ENCODE measurements at places on chromosomes 7 and 10.

DNA sequence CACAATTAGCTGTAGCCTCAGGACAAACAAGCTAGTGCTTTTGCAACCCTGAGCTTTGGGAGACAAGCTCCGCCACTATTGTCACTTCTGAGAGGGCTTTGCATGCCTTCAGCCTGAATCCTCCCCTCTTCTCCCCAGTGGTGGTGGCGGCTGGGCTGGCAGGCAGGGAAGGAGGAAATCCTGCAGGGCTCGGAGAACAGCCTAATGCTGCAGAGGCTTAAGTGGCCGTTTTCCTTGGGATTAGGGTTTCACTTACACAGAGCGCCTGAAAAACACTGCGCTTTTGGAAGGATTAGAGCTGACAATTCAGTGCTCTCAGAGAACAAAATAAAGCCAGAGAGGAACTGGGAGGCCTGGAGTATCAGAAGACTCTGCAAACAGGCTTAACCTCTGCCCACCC, 71.3 kb downstream of the PAX2 start:
- DNase-seq = no peak

DNA sequence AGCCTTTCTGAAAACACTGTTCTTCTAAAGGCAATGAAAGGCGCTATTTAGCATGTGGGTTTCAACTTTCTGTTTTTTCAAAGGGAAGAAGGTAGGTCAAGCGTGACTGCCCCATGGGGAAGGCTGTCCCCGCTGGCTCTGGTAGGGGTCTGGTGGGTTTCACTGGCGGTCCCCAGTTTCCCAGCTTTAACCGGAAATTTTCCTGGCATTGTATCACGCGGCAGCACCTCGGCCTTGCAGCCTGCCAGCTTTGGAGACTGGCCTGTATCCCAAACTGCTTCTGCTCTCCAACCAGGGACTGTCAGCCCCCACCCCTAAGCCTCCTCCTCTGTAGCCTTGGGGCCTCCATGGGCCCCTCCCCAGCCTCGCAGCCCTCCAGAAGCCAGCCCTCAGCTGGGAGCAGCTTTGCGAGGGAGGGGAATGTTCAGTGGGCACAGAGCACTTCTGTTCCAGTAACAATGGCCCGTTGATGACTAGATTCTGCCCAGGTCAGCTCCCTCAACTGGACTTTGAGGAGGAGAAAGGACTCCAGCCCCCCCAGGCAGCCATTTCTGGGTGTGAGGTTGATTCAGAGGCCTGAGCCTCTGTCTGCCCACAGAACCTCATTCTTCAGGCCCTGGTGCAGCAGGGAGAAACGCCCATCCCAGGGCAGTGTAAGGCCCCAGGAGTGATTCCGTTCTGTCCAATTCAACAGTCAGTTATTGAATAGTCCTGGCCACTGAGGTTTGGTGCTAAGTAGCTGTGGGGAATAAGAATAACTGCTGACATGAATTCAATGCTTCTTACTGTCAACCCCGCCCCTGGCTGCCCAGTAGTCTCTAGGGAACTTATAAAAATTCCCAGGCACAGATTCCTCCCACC, 17.1 kb downstream of the CHST3 start:
- peak; percentile 13 for DNase-seq

GRCh38 chr10:5490698-5491464, 8.5 kb downstream of the CALML5 start:
- DNase-seq = no peak

DNA sequence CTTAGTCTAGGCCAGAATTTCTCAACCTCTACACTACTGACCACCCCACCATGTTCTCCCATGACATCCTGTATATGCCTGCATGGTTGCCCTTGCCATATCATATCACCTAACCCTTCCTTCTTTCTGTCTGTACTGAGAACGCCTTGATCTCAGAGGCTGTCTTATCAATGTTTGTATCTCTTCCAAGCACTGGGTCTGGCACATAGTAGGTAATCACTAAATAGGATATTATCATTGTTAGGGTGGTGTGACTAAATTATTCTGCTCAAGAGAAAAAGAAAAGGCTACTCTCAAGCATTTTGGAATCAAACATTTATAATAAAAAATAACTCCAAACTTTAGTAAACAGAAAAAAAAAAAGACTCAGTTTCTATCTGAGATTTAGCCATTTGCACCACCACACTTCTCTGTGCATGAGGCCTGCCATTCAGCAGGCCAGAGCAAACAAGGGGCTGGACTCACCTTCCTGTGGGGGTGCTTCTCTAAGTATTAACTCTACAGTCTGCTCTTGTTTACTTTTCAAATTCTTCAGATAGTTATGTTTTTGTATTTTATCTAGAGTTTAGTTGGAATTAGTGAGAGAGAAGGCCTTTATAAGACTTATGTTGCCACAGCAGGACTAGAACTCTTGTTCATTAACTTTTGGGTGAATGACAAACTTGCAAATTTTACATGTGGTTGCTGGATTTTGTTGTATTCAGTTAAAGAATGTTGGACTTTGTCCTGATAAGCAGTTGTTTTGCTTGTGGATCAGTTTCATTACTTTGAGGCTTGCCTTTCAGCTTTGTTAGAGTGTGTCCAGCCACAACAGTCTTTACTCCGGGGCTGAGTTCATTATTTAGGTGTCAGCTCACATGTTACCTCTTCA, 5.4 kb downstream of the AGBL3 start:
- DNase-seq = no peak

DNA sequence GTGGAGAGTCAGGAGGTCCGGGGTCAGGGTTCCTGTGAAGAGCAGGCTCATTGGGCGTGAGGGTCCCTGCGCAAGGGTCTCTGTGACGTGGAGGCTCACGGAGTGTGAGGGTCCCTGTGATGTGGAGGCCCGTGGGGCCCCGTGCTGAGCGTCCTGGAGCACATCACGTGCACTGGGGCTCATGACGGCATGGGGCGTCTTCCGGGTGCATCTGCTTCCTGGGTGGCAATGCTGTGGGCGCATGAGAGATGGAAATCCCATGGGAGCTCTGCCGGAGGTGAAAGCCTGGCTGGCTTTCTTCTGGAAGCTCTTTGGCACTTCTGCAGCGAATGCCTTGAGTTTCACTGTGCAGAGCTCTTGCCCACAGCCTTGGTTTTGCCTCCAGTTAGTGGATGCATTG, 71.4 kb downstream of the WDR37 start:
- no peak for DNase-seq

- DNase-seq = peak; percentile 43
Observed at GRCh38 chr7:28037220-28038010, 143.2 kb downstream of the JAZF1 start.

DNA sequence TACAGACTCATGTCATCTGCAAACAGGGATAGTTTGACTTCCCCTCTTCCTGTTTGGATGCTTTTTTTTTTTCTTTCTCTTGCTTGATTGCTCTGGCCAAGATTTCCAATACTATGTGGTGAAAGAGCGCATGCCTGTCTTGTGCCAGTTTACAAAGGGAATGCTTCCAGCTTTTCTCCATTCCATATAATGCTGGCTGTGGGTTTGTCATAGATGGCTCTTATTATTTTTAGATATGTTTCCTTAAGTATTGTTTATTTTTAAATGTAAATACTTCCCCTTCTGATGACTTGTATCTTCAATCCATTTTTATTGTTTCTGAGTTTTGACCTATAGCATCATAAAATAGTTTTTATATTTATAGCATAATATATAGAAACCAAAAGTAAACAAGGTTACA, 17.9 kb downstream of the FAM237B start:
- DNase-seq = no peak

DNA sequence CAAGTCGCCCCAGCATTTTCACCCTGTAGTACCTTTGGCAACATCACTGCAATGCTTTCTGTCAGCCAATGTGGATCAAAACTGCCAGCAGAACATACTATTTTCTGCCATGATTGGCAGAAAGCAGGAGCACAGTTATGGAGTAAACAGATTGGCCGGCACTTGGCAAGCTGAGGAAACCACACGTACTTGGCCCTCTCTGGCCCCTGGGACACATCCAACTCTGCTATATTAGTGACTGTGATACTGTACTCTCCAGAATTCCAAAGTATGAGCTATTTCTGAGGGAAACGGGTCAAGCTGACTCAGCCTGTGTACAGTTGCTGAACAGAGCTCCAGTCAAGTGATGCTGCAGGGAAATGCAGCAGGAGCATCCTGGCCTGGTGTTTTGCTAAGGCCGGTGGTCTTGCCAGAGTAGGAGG, 39.8 kb upstream of the LANCL2 start:
- DNase-seq = no peak

DNA sequence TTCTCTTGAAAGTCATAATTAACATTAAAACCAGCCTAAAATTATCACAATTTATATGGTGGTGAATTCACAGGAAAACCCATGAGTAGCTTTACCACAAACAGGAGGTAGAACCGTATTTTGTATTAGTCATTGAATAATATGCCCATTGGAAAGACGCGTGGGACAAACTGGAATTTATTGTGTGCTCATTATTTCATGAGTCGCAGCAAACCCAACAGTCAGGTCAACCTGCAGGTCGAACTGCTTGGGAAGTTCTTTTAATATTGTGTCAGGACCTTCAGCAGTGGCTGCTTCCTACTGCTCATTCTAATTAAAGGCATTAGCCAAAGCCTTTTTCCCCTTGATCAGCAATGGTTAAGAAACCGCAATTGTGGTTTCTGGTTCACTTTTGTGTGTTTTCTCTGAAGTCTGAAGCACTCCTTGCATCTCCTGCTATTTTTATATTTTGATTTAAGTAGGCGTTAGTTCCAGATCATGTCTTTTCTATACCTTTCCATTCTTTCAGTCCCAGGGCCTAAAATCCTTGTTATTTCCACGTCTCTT, 100.1 kb downstream of the RAB11FIP2 start:
- DNase-seq = no peak

DNA sequence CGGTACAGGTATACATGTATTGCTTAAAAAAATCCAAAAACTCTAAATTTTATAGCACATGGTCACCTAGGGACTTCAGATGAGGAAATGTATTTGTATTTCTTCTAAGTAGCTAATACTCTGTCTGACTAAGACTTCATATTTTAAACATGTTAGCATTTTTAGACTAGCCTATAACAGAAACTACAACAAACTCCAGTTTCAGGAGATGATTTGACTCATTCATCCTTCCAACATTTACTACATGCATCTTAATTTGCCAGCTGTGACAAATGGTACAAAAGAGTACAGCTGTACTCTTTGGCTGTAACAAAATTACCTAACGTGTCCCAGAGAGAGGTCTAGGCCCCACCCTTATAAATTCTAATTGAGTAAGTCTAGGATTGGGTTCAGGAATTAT, 22.2 kb downstream of the TMEM209 start:
- peak; percentile 39 for DNase-seq

DNA sequence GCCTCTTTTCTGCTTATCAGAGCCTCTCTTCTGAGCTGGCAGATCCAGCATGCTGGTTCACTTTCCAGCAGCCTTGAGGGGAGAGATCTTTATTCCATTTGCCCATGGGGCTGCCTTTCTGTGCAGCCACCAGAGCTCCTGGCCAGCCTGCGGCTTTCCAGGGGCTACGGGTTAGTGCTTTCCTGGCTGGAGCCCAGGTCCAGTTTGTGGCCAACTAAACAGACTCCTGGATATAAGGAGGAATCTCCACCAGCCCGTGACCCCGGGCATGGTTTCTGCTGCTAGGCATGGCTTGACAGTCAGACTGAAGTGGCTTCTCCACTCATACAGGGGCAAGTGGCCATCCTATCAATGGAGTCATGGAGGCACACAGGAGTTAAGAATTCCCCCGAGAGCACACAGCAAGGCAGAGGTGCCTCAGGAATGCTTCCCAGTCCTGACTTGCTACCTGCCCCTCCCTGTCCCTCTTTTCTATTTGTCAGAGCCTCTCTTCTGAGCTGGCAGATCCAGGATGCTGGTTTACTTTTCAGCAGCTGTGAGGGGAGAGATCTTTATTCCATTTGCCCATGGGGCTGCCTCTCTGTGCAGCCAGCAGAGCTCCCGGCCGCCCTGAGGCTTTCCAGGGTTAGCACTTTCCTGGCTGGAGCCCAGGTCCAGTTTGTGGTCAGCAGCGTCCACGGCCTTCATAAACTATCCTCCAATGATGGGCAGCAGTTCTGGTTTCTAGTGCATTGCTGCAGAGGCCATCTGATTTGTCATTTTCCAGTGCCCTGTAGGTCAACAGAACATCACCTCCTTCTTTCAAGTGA, 35.9 kb downstream of the TSPAN15 start:
- DNase-seq = no peak
